ENCODE measurements at places on chromosomes 16 and 17.

- no peak for DNase-seq
These were observed 63.6 kb downstream of the SHISA6 start for GRCh38 chr17:11304568-11304967.

DNA sequence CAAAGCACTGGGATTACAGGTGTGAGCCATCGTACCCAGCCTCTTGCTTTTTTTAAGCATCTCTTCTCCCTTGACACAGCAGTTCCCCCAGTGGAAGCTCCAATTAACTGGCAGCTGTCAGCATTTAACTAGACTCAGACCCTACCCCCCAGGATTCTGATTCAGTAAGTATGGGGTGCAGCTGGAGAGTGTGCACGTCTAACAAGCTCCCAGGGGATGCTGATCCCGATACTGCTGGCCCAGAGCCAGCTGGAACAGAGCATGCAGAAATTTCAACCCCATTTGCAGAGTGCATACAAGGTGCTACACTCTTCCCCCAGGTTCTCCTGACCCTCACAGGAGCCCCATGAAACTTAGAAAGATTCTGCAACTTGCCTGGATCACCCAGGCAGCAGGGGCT lies 27.7 kb upstream of the BCO1 start:
- no peak for DNase-seq

DNA sequence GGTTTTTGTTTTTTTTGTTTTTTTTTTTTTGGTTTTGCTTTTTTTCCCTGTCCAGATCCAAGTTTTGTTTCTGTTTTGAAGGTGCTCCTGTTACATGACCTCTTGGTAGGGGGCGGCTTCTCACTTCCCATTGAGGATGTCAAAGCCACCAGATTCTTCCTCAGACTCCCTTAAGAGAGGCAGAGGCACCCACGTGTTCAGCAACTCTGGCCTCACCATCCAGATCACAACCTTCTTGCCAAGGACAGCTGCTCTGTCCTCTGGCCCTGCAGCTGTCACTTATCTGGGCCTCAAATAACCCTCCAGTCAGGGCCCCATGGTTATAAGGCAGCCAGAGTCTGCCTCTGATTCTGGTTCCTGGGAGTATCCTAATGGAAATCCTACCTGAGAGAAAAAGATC lies 208.5 kb downstream of the STX8 start:
- no peak for DNase-seq

DNA sequence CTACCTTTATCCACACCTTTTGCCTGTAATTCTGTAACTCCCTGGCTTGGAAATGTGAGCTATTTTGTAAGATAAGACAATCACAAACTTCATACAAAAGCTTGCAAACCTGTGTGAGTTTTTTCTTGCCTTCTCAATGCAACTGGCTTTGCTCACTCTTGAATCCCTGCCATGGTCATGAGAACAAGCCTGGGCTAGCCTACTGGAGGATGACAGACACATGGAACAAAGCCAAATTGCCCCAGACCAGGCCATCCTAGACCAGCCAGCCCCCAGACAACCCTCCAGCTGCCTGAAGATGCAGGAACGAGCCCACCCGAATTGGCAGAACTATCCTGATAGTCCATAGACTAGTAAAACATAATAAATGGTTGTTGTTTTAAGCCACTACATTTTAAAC lies 466.6 kb upstream of the ERCC4 start:
- no peak for DNase-seq

DNA sequence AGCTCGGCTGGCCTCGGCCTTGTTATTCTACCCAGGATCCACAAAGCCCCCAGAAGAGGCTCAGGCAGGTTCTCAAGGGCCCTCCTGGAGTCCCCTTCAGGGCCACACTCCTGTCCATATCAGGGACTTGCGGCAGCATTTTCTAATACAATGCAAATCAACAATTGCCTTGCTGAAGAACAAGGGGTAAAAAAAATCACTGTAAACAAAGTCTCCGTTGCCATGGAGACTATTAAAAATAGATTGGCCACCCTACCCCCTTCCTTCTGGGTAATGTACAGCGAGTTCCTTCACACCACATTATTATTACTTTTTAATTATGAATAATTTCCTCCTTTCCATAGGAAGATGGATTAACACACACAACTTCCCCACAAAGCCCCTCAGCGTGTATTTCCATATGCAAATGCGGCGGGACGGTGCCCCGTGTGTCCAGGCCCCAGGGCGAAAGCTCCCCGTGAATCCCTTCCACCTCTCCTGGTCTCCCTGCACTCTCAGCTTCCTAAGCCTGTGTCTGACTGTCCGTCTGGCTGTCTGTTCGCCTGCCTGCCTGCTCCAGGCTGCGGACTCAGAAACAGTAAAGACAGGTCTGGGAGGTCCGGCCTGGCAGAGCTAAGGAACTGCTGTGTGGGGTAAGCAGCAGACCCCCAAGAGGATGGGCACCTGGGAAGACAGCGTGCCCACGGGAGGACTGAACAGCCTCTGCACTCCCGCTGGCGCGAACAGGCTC lies 196.6 kb downstream of the RBFOX3 start:
- no peak for DNase-seq

DNA sequence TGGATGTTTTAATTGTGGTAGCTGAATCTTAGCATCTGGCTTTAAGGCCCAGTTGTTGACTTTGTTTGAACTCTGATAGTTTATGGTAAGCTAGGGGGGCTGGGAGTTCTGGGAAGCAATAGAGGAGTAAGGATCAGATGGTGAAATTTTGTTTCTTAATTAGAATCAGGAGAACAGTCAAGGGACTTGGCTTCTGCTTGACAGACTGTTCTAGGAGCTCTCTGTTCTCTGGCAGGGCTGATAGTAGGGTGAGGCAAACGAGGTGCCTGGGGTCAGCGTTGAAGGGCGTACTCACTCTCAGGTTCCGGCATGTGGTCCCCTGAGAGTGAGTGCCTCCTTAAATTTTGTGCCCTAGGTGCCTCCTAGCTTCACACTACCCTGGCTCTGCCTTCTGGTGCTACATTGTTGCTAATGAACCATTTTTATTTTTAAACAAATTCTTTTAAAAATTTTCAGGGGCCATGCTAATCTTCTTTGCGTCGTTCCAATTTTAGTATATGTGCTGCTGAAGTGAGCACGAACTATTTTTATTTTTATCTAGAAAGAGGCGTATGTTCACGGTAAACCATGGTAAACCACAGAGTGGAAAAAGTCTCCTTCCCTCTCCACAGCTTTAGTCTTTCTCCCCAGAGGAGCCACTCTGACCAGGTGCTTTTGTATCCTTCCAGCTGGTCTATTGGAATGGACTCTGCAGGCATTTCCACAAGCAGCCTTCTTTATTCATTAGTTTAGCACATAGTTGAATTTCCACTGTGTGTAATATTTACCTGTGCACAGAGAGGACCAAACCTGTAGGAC lies 19.7 kb downstream of the SLC7A6 start:
- DNase-seq: no peak

DNA sequence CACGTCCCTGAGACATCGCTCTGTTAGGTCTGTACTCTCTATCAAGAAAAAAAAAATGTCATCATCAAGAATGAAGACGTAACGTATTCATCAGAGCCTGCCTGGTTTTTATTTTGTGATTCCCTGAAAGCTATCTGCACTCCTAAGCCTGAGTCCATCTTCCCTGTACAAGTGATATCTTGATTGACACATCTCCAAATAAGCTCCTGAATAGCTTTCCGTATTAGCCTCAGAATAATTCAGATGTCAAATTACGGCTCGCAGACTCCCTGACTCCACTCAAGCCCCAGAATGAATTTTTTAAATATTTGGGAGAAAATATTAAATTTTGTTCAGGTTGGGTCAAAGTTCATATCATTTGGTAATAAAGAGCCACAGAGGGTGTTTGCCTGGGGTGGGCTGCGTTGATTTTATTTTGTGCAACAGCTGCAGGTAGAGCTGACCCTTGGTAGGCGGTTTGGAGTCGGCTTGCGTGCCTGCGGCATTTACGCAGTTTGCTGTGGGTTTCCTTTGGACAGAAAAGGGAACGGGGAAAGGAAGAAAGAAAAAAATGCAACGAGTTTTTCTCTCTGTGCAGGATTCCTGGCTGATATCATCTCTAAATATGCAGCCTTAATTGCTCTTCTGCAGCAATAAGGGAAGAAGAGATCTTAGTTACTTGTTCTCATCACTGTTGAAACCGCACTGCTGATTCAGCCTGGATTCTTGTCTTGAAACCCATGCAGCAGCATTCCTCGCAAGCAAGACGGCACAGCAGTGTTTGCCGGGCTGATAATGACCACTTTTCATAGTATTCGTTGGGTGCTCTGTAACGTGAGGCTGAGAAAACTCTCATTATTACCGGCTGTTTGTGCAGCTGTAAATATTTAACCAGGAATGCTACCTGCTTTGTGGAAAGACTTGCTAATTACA lies 114.7 kb downstream of the IRX3 start:
- DNase-seq: peak; percentile 50

DNA sequence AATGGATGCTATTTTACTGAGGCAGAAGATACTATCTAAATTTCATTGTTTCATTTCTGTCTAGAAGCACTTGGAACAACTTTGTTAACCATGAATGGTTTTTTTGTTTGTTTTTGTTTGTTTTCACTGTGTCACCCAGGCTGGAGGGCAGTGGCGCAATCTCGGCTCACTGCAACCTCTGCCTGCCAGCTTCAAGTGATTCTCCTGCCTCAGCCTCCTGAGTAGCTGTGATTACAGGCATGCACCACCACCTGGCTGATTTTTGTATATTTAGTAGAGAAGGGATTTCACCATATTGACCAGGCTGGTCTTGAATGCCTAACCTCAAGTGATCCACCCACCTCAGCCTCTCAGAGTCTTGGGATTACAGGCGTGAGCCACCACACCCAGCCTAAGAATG lies 40.5 kb downstream of the ABHD15 start:
- DNase-seq: no peak

DNA sequence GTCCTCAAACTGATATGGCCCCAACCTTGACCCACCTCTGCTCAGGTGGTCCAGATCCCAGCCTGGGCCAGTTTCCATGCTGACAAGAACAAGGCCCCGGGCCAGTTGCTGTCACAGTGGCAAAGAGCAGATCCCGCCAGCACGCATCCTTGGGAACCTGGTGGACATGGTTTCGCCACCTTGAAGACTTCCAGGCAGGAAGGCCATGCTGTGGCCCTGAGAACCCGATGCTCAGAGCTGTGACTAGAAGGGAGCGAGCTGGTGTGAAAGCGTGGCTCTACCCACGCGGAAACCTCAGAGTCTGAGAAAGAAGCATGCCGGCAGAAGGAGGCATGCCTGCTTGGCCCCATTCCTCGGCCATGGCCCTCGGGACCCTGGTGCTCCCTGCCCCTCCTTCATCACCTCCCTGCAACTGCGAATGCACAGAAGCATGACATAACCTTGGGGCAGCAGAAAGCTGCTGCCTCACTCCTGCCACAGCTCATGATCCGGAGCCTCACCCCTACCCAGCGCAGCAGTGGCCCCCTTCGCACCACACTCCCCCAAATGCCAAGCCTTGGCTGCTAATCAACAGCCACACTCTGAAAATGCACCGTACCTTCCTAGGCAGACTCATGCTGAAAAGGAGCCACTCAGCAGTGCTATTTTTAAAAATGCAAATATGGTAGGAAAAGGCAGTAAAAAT lies 33.2 kb downstream of the UBE2O start:
- DNase-seq: no peak

DNA sequence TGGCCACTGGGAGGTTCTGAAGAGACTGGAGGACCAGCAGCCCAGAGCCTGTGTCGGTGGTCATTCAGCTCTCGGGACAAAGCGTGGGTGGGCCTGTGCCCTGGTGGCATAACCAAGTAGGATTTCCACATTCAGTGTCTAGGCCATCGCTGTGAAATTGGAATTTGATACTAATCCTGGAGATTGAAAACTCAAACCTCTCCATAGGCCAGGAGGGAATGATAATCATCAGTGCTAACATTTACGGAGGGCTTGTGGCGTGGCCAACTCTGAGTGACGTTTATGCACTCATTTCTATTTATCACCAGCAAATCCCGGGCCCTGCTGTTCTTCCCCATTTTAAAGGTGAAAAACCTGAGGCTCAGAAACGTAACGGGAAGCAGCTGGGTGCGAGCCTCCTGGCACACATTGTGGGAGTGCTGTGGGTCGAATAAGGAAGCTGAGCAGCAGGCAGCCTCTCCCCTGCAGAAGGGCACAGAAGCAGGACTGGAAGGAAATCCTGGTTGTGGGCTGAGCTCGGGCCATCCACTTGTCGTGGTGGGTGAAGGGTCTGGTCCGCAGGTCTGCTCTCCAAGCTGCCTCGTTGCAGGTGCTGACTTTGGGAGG lies 33.1 kb downstream of the RAI1 start:
- no peak for DNase-seq

DNA sequence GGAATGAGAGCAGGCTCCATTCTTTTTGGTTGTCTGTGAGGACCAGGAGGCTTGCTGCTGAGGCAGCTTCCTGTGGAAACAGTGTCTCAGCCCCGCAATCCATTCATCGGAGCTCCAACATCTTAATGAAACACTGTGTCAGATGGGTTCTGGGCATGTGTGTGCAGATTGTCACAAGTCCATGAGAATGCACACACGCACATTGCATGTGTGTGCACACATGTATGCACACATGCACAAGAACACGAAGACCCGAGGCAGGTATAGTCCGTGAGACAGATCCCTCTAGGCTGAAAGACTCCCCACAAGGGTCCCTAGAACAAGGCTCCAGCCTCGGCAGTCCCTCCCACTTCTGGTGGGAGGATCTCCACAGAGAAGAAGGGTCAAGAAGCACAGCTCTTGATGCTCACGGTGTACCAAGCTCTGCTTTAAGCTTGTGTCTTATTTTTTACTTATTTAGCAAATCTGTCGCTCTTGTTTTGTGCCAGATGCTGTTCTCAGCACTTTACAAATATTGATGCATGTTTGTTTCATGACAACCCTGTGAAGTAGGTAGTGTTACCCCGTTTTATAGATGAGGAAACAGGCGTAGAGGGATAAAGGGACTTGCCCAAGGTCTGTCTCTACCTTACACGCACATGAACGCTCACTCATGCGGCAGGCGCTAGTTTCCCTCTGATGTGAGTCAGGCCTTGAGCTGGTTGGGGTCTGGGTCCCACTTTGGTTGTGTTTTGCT lies 213.1 kb downstream of the SEC14L1 start:
- no peak for DNase-seq

DNA sequence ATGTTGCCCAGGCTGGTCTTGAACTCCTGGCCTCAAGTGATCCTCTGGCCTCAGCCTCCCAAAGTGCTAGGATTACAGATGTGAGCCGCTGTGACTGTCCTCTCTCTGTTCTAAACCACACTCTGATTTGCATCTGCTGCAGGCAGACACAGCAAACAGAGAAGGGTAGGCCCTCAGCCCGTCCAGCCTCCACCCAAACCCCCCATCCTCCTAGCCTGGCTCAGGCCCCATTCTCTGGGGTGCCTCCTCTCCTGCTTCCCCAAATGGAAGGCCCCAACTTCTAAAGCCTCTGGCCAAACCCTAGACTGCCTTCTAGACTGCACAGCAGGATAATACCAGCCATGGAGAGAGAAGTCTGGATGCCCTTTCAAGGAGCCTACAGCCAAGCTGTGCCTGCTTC lies 4.1 kb upstream of the GFAP start:
- DNase-seq: no peak

DNA sequence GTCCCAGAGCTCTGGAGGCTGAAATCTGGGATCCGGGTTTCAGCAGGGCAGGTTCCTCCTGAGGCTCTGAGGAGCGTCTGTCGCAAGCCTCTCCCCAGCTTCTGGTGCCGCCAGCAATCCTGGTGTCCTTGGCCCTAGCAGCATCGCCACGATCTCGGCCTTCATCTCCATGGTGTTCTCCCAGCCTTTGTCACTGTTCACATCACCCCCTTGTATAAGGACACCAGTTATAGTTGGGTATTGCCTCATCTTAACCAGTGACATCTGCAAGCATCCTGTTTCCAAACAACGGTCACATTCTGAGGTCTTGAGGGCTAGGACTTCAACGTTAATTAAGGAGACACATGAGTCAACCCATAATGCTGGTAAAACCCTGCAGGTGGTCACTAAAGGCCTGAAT lies 2.8 kb upstream of the PPP1R27 start:
- no peak for DNase-seq
